NCI-H1417 treated with DMSO at 0.1 percent for 48 hours (cell line): ENCODE measurements at places on chromosomes 2 and 18.
A peak's percentile ranks its signal among the peaks of the same experiment; 100 is the strongest.

DNA sequence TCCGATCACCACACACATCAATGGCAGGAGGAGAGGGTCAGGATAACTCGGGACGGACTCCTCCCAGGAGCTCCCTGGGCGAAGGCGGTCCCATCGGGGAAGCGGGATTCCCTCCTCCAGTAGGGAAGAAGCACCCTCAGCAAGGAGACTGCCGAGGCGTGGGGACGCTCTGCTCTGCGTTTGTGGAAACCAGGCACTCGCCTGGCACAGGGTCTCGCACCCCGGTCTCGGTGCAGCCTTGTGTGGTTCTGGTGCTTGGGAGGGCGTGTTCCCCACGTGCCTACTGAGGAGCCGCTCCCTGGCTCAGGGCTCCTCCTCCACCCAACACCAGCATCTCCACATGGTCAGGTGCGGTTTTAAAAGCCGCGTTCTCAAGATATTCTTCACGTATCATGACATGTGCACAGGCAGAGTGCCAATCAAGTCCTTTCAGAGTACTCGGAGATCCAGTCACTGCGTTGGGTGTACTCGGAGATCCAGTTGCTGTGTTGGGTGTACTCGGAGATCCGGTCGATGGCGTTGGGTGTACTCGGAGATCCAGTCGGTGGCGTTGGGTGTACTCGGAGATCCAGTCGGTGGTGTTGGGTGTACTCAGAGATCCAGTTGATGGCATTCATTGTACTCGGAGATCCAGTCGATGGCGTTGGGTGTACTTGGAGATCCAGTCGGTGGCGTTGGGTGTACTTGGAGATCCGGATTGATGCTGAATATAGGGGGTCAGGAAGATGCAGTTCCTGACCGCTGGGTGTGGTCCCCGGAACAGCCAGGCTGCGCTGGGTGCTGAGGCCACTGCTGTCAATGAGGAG lies 117.5 kb downstream of the RTP5 start:
- DNase-seq, result no peak

GRCh38 chr2:39468579-39469451 lies 31.7 kb upstream of the MAP4K3 start:
- no peak for DNase-seq

DNA sequence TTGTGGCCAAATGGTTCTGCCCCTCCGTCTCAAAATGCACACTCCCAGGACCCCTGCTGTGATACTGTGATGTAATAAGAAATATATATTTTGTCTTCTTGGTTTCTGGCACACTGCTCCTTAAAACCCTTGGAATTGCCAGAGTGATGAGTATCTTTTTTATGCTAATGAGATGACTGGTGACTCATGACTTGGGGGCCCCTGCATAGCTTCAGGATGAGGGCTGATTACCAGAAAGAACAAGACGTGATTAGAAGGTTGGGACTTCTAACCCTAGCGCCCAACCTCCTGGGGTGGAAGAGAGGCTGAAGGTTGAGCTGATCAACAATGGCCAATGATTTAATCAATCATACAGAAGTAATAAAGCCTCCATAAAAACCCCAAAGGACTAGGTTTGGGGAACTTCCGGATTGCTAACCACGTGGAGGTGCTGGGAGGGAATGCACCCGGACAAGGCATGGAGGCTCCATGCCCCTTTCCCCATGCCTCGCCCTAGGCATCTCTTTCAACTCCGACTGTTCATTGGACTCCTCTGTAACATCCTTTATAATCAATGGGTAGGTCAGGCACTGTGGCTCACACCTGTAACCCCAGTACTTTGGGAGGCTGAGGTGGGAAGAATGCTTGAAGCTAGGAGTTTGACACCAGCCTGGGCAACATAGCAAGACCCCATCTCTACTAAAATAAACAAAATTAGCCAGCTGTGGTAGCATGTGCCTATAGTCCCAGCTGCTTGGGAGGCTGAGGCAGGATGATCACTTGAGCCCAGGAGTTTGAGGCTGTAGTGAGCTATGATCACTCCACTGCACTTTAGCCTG lies 89.1 kb downstream of the HS1BP3 start:
- no peak for DNase-seq

GRCh38 chr2:227703280-227703732 lies 14.5 kb downstream of the SLC19A3 start:
- no peak for DNase-seq

DNA sequence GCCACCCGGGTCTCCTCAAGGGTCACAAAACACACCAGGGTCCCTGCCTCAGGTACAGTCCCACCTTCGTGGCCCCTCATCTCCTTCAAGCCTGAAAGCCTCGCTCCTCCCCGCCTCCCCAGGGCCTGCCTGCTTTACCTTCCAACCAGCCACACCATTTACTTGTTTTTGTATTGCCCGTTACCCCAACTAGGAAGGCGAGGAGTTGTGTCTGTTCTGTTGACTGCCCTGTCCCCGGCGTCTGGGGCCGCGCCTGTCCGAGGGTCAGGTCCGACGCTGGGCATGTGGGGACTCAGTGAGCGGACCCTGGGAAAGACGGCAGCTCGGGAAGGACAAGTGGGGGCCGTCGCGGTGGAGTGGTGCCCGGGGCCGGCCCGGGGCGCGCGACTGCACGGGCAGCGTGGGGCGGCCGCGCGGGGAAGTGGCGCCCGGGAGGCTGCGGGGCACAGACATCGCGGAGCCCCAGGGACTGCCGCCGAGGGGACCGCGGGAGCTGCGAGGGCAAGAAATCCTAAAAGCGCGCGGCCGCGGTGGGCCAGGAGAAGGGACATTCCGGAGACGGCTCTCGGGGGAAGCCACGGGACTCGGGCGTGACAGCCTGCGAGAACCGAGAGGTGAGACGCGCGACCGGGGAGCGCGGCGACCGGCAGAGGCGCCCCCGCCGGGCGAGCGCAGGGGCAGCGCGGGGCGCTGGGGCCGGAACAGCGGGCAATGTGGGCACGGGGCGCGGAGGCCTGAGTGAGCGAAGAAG lies 797 bp upstream of the GRHL1 start:
- DNase-seq, result no peak

DNA sequence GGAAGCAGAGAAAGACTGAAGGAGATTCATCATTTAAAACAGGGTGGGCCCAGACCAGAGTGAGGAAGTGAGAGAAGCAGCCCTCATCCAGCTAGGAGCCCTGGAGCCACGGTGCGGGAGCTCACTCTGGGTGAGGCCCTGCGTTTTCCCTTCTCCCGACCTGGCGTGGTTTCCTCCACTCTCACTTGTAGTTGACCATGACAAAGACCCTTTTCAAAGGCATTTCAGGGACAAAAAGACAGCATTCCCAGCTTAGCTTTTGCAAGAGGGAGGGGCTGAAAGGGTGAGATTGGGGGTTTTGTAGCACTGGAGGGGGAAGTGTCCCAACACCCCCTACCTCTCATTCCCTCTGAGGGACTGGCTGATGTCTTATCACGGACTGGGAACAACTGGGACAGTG lies 56.6 kb downstream of the TRPM8 start:
- DNase-seq, result no peak

DNA sequence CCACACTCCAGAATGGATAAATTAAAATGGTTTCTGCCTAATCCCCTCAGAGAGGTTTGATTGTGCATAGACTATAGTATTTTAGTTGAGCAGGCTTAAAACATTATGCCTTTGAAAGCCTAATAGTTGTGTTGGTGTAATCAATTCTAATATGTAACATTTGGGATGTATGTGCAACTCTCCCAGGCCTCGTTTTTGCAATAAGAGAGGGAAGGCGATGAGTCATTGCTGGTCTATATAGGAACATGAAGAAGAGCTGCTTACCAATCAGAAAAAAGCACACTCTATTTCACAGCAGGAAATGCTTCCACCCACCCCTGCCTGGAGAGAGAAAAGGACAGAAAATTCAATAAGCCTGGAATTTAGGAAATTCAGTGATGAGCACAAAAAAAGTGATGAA lies 1424.0 kb upstream of the PIK3C3 start:
- DNase-seq, result no peak

DNA sequence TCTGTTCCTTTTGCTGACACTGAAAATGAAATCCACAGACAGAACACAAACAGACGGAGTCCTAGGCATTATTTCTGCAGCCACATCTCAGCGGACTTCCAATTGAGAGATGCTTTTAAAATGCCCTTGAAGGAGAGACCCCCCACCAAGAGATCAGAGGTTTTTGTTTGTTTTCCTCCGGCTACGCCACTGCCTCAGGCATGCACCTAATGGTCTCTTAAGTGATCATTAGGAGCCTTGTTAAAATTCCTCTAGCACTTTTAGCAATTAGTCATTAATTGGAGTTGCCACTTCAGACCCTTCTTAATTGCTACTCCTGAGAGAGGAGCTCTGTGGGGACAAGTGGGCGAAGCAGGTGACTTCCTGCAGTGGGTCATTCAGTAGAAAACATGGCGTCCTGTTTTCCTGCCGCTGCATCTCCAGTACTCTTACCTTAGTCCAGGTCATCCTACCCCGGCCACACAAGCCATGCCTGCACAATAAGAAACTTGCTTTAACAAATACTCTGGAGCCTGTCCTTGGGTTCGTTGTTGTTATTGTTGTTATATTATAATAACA lies 257.7 kb upstream of the CHAC2 start:
- DNase-seq, result peak; percentile 90

- DNase-seq, result no peak
Measured at GRCh38 chr2:132999421-132999820, 329.4 kb upstream of the LYPD1 start.

DNA sequence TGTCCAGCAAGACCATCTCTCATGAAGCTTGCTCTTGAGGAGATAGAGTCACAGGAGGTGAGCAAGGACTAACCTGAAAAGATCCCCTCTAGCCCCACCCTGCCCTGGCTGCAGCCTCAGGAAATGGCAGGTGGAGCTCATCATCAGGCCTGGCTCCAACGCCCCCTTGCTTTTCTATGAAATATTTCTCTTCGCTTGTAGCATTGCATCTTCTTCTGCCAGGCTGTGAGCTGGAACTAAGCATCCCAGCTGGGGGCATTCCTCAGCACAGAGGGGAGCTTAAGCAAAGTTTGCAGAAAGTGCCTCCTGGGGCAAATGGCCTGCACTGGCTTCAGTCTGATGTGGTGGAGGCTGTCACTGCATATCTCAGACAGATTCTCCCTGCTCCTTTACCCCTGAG lies 90.1 kb upstream of the LGALSL start:
- no peak for DNase-seq

- no peak for DNase-seq
Measured at GRCh38 chr2:149884871-149885270, 297.3 kb upstream of the MMADHC start.

GRCh38 chr2:168622559-168622958 lies 166.5 kb downstream of the CERS6 start:
- DNase-seq, result no peak

DNA sequence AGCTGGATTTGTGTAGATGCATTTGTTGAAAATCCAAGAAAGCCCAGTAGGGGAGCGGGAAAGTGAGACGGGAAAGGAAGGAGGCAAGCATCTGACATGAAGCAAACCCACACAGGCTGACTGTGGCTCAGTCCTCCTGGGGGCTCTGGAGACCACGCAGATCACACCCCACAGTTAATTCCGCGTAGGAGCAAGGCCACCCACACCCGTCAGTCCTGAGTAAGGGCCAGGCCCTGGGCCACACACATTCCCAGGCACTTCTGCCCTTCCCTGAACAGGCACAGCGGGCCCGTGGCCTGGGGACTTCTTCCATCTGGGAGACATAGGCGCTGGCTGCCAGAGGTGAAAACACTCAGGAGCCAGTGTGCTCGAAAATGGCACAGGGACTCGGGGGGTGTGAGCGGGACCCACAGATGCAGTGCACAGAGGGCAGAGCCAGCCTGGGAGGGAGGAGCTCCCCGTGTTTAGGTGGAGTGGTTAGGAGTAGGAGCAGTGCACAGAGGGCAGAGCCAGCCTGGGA lies 19.4 kb upstream of the PRLH start:
- no peak for DNase-seq

GRCh38 chr2:129912066-129912820 lies 67.2 kb upstream of the RAB6C start:
- DNase-seq, result no peak

GRCh38 chr18:46728219-46728930 lies 28.5 kb downstream of the ST8SIA5 start:
- no peak for DNase-seq
